Activated T-cell treated with anti-CD3 and anti-CD28 coated beads, Interleukin-2, amount 50 U/mL, for 1 hour (primary cell): ENCODE measurements at places on chromosomes 11 and 22.
A peak's percentile ranks its signal among the peaks of the same experiment; 100 is the strongest.

DNA sequence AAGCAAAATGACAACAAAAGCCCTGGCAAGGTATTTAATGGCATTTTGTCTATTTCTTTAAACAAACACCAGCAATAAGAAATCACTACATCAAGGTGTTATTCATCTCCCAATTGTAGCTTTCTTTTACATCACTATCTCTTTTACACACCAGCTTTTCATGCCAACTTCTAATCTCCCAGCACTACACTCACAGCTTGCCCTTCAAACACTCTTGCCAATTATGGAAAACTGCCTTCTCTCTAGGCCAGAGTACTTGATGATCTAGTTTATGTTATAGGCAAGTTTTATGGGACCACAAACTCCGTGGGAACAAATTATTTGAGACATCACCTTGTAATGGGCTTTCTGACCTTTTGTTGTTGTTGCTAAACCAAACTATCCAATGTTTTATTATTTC, 61.3 kb downstream of the SVIP start:
- no peak for DNase-seq

- no peak for DNase-seq
Measured at GRCh38 chr22:36201630-36202319, at the start of gene APOL4. Gene APOL4 (minus strand): TSS chr22:36201809. CDS start chr22:36201734, 75 bp downstream.

DNA sequence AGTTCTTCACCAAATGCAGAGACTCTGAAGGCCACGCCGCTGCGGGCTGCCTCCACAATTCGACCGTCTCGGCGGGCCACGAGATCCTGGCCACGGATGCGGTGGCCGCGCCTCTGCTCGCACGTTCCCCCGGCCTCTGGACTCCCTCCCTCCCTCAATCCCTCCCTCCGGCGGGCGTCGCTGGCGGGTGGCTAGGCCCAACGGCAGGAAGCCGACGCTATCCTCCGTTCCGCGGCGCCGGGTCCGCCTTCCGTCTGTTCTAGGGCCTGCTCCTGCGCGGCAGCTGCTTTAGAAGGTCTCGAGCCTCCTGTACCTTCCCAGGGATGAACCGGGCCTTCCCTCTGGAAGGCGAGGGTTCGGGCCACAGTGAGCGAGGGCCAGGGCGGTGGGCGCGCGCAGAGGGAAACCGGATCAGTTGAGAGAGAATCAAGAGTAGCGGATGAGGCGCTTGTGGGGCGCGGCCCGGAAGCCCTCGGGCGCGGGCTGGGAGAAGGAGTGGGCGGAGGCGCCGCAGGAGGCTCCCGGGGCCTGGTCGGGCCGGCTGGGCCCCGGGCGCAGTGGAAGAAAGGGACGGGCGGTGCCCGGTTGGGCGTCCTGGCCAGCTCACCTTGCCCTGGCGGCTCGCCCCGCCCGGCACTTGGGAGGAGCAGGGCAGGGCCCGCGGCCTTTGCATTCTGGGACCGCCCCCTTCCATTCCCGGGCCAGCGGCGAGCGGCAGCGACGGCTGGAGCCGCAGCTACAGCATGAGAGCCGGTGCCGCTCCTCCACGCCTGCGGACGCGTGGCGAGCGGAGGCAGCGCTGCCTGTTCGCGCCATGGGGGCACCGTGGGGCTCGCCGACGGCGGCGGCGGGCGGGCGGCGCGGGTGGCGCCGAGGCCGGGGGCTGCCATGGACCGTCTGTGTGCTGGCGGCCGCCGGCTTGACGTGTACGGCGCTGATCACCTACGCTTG, at the start of gene FUT4:
FUT4 (plus strand) TSS at position 227 of the 951 bp plus-strand sequence; CDS start at position 440, 213 bp downstream.
- peak; percentile 79 for DNase-seq

GRCh38 chr11:128592454-128592853, 5.1 kb upstream of the ETS1 start:
- DNase-seq = no peak

- DNase-seq = no peak
Measured at GRCh38 chr11:10331548-10332289, 26.8 kb downstream of the ADM start.

GRCh38 chr11:118383657-118384056, 17.7 kb upstream of the ATP5MG start:
- DNase-seq = no peak

DNA sequence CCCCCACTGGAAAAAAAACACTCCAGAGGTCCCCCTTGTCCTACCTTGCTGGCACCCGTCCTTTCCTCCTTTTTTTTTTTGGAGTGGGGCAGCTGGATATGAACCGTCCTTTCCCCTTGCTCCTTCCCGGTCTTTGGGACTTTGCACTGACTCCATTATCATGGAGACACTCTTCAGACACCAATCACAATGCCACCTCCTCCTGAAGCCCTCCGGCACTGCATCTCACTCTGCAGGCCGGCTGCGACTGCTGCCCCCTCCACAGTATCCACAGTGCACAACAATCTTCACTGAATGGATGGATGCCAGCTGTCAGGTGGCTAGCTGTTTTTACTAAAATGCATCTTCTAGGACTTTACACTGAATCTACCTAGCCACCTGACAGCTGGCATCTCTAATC, 12.7 kb upstream of the RGL4 start:
- no peak for DNase-seq

DNA sequence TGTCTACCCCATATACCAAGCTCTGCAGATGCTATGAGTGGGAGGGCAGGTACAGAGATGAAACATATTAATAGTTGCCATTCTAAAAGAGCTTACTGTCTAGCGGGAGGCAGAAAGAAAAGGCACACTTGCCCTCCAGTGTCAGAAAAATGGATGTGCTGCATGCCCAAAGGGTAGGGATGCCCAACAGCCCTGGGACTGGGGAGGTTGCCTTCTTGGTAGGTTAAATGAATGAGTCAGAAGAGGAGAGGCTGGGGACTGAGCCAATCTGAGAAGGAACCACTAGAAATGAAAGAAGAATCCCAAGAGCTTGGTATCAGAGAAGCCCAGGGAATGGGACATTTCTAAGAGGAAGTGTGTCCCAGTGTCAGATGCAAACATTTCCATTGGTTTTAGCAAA, 1.2 kb downstream of the BIRC3 start:
- peak; percentile 59 for DNase-seq

DNA sequence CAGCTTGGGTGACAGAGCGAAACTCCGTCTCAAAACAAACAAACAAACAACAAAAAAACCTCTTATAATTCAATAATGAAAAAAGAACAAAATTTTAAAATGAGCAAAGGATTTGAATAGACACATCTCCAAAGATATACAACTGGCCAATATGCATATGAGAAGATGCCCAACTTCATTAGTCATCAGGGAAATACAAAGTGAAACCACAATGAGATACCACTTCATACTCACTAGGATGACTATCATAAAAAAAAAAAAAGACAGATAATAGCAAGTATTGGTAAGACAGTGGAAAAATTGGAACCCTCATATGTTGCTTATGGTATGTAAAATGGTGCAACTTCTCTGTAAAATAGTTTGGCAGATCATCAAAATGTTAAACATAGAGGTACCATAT, 28.7 kb upstream of the BARX2 start:
- no peak for DNase-seq

- DNase-seq = peak; percentile 93
Measured at GRCh38 chr11:65134240-65134951, at the start of gene SYVN1. Gene SYVN1 (minus strand): TSS chr11:65134519. CDS start chr11:65133601, 918 bp downstream.

DNA sequence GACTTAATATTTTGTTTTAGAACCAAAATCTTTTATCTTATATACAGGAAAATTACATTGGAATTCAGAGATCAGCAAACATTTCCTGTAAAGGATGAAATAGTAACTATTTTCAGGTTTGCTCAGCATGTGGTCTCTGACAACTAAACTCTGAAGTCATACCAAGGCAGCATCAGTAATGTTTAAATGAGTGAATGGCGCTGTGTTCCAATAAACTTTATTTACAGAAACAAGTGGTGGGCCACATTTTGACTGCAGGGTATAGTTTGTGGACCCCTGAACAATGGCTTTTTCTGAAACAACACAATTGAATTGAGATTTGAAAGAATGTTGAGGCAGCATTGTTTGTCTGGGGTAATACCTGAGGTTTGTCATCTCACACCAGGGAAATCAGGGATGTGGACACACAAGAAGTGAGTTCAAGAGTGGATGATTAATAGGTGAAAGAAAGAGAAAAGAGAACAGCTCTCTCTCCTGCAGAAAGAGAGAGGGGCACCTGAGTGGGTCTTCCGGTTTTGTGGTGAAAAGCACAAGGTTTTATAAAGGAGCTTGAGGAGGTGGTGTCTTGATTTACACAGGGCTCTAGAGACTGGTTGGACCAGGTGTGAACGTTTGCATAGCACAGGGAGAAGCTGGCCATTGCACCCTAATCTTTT, 113.5 kb upstream of the VPREB1 start:
- no peak for DNase-seq

GRCh38 chr11:121577106-121577848, 124.5 kb upstream of the SORL1-AS1 start:
- DNase-seq = no peak

- DNase-seq = no peak
Measured at GRCh38 chr11:72553706-72554105, 119.4 kb upstream of the CLPB start.

DNA sequence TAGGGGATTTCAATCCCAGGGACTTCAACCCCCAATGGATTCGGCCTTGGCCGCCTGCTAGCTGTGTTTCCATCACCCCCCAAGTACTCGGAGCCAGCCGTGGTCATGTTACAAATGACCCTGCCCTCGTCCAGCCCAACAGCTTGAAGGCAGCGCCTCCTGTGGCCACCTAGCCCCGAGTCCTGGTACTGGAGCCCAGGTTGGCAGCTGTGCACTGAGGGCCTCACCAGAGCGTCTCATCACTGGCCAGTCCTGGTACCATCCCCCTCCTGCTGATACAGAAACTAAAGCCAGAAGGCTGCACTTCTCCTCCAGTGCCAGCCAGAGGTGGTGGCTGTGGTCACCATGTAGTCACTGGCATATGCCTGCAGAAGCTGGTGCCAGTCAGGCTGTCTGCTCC, 44.9 kb upstream of the FADD start:
- no peak for DNase-seq

GRCh38 chr22:22111267-22111751, 128.7 kb upstream of the TOP3B start:
- no peak for DNase-seq

- DNase-seq = no peak
Measured at GRCh38 chr11:43694477-43694876, 13.9 kb downstream of the HSD17B12 start.

DNA sequence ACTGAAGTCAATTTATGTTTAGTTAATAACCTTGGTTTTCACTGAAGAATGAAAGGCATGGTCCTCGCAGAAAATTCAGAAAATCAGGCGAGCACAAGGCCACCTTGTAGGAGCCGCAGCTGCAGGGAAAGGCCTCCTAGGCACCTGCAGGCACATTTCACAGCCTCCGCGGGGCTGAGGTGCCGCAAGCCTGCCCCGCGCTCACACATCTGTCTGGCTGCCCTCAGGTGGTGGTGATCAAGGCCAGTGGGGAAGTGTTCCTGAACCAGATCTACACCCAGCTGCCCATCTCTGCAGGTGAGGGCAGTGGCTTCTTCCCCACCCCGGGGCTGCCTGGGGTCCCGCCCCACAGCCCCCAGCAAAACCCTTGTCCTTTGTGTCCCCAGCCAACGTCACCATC, 10.5 kb downstream of the MUC5AC start:
- DNase-seq = no peak
